ENCODE measurements at places on chromosomes 5 and 9. TPM values are rescaled to one million over a fixed set of nuclear protein-coding genes. Genes with fewer than 3 reads are reported as not detected.

GRCh38 chr9:95545831-95546567 is 29.2 kb upstream of the PTCH1 start:
- no peaks in the 10 kb centered on the region for H3K27me3 ChIP-seq
- no peak overlapping the region for H3K4me3 ChIP-seq
- H3K27ac ChIP-seq: no peak overlapping the region
- no peak for DNase-seq
- no peaks in the 10 kb centered on the region for H3K4me1 ChIP-seq

GRCh38 chr9:13142776-13143175 is 136.7 kb downstream of the MPDZ start:
- no peak overlapping the region for H3K27ac ChIP-seq
- no peak for DNase-seq
- no peak overlapping the region for H3K4me3 ChIP-seq
- no peaks in the 10 kb centered on the region for H3K27me3 ChIP-seq

GRCh38 chr9:137146527-137146918 is 7.6 kb downstream of the GRIN1 start:
- no peak for DNase-seq
- no peaks in the 10 kb centered on the region for H3K27me3 ChIP-seq
- H3K27ac ChIP-seq: no peak overlapping the region

- H3K4me1 ChIP-seq: peaks cover 14% of the 10 kb centered on the region
- DNase-seq: peak; percentile 18
- H3K36me3 ChIP-seq: no peaks in the 10 kb centered on the region
Observed at GRCh38 chr5:140112685-140113179, 1.2 kb upstream of the PURA start.

DNA sequence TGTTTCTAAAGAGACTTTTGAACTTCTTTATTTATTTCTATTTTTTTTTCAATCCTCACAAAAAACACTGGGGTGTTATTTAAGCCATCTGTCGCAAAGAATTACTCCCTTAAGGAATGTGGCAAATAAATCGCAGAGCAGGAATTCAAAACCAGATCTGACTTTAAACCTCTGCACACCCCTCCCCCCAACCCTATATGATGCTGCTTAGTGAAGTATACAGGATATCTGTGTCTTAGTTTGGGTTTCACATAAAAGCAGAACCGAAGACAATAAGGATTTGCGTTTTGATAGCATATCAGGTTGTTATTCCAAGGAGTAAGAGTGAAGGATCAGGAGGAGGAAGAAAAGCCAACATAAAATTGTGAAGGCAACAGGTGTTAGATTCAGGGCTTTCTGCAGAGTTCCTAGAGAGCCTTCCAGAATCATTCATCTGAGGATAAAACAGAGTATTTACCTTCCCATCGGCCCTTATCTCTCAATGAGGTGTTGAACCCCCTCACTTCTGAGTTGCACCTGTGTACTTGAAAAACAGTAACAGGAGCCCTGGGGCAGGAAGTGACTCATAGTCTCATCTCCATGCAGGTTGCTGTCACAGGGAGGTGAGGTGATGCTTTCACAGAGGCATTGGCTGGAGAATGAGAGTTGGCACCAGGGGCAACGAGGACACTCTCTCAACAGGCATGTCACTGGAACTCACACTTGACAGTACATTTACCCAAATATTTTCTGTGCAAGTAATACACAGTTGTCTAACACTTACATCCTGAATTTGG is 33.5 kb upstream of the DMRT3 start:
- DNase-seq: no peak
- H3K4me3 ChIP-seq: no peak overlapping the region
- no peaks in the 10 kb centered on the region for H3K4me1 ChIP-seq
- no peak overlapping the region for H3K27ac ChIP-seq
- H3K36me3 ChIP-seq: no peaks in the 10 kb centered on the region

GRCh38 chr9:107137495-107138202 is 145.4 kb upstream of the RAD23B start:
- H3K4me1 ChIP-seq: no peaks in the 10 kb centered on the region
- DNase-seq: no peak
- no peaks in the 10 kb centered on the region for H3K36me3 ChIP-seq
- no peak overlapping the region for H3K27ac ChIP-seq

- no peaks in the 10 kb centered on the region for H3K36me3 ChIP-seq
- no peaks in the 10 kb centered on the region for H3K27me3 ChIP-seq
- no peak overlapping the region for H3K4me3 ChIP-seq
Observed at GRCh38 chr9:89888233-89888632, 283.4 kb downstream of the GADD45G start.

DNA sequence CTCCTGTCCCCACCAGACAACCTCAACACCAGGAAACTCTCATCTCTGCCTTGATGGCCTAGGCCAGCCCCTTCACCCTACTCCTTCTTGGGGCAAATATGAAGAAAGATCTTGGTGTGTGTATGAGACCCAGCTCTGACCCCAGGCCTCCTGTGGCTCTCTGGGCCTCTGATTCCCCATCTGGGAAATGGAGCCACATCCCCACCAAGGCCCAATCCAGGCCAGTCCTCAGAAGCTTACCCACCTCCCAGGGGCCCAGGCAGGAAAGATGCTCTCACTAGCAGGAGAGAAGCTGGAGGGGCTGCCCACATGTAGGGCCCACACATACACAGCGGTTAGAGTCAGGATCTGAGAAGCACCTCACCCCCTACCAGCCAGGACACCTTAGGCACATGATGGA is 38.9 kb downstream of the BICD2 start:
- no peak overlapping the region for H3K27ac ChIP-seq
- no peaks in the 10 kb centered on the region for H3K36me3 ChIP-seq
- no peaks in the 10 kb centered on the region for H3K4me1 ChIP-seq
- no peak for DNase-seq
- no peak overlapping the region for H3K4me3 ChIP-seq
- H3K27me3 ChIP-seq: no peaks in the 10 kb centered on the region

DNA sequence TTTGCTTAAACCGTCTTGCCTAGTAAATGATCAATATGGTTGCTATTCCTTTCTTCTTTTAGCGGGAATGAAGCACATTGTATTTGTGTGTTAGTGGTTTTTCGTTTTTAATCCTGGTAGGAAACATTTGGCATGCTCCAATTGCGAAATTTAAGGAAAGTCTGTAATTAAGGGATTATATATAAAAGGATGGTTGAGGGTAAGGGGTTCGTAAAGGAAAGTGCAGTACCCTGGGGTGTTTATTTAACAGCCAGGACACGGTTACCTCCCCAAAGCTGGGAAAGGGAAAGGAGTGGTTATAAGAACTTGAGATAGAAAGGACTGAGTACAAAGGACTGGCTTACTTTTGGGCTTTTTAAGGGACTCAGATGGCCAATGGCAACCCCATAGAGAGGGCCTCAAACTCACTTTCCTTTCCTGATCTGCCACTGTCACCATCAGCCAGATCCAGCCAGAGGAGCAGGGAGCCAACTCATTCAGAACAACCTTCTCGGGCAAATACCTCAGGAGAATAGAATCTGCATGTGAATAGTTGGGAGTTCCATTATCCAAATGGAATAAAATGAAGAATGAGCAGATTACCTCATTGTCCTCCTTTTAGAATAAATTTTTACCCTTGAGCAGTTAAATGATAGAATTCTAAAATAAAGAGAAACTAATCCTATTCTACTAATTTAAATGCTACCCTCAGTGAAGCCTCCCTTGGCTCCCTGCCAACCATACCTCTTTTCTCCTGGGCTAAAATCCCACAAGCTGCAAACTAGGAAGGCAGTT is 117.7 kb downstream of the SNCAIP start:
- no peak for DNase-seq
- H3K4me1 ChIP-seq: no peaks in the 10 kb centered on the region
- no peaks in the 10 kb centered on the region for H3K36me3 ChIP-seq
- no peak overlapping the region for H3K4me3 ChIP-seq
- no peak overlapping the region for H3K27ac ChIP-seq

- H3K36me3 ChIP-seq: no peaks in the 10 kb centered on the region
- H3K4me3 ChIP-seq: no peak overlapping the region
- H3K4me1 ChIP-seq: peaks cover 5% of the 10 kb centered on the region
- H3K27me3 ChIP-seq: no peaks in the 10 kb centered on the region
- no peak for DNase-seq
Observed at GRCh38 chr5:138831703-138832102, 43.4 kb downstream of the LRRTM2 start.

PTPRD gene
- total RNA-seq: 1.2 TPM

PRDM9 gene
- total RNA-seq: not detected

MSANTD3 gene
- 7.4 TPM for total RNA-seq
